BE2C (cell line): ENCODE measurements at places on chromosomes 6 and 20.
A peak's percentile ranks its signal among the peaks of the same experiment; 100 is the strongest.

DNA sequence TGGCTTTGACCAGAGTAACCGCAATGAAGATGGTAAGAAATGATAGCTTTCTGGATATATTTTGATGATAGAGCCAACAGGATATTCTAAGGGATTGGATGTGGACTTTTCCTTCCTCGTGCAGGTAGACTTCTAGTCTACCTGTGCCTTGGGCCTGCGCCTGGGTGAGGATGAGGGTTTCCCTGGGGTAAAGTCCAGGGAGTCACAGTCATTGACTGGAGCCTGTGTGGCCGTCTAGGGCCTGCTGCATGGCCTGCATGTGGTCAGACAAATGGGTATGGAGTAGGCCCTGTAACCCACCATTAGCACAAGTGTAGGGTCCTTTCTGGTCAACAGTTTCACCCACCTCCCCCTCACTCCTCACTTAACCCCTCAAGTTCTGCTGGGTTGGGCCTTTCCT is 12.7 kb upstream of the CHMP4B start:
- no peak for DNase-seq

DNA sequence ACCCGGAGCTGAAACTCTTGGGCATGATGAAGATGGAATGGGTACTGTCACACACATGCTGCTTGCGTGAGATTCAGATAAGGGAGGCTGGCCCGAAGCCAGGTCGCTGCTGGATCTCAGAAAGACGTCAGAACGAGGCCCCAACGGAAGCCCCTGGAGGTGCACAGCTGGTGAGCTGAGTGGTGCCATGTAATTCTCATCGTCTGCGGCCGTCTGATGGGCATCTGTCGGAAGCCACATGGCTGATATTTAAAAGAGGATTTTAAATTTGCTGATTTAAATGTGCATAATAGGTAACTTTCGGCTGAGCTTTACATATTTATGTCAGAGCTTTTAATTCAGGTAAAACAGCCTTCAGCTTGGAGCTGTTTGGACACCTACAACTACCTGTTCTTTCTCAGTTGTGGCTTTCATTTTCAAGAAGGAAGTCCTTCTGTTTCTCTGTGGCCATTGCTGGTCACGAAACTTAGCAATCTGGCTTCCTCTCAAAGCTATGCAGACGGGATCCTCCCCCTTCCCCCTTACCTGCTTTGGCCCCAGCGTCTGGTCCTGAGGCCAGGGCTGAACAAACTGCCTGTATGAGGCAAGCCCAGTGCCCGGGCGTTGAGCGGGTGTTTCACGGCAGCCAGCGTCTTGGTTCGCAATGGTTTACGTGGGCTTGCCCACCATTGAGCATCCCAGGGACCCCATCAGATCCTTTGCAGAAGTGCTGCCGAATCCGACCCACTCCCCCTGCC is 9.2 kb downstream of the SLCO4A1 start:
- peak; percentile 94 for DNase-seq

GRCh38 chr6:149942461-149942829 is 631 bp downstream of the ULBP2 start:
- no peak for DNase-seq

DNA sequence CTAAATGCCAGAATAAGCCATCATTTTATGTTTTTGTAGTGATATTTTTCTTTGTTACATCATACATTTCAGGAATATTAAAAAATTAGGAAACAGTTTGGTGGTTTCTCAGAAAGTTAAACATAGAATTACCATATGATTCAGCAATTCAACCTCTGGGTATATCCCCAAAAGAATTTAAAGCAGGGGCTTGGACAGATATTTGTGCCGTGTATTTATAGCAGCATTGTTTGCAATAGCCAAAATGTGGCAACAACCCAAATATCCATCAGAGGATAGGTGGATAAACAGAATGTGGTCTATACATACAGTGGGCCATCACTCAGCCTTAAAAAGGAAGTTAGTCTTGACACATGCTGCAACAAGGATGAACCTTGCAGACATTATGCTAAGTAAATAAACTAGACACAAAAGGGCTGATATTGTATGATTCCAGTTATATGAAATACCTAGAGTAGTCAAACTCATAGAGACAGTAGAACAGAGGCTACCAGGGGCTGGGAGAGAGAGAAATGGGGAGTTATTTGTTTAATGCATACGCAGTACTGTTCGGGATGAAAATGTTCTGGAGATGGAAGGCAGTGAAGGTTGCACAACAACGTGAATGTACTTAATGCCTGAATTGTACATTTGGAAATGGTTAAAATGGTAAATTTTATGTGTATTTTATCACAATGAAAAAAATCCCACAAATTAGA is 18.9 kb upstream of the TRAF3IP2 start:
- DNase-seq = no peak

DNA sequence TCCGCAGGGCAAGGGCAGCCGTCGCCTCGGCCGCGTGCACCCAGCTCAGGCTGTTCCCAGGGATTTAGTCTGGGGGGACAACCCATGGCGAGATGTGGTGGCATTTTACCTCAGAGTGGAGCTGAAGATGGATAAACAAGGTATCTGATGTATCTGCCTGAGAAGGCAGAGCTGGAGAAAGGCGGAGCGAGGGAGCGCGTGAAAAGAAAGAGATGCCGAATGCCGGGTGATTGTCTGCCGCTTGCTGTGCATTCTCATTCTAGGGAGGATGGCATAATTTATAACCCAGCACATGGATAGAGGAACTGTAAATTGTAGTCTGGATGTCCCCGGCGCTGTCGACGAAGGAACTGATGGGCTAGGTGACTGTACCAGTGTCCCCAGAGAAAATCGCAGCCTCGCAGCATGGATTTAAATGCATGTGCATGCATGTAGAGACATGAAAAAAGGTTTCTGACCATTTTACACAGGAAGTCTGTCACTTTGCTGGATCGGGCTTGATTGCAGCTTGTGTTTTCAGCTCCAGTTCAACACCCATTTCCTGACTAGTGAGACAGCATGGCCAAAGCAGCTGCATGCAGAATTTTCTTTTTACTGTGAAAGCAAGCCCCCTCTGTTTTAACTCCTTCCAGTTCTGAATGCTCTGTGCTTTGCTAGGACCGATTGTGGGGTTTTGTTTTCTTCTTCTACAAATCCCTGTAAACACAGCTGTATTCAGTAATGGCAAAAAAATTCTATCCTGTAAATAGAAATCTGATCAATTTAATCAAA is 149.7 kb downstream of the PRL start:
- DNase-seq = peak; percentile 38

DNA sequence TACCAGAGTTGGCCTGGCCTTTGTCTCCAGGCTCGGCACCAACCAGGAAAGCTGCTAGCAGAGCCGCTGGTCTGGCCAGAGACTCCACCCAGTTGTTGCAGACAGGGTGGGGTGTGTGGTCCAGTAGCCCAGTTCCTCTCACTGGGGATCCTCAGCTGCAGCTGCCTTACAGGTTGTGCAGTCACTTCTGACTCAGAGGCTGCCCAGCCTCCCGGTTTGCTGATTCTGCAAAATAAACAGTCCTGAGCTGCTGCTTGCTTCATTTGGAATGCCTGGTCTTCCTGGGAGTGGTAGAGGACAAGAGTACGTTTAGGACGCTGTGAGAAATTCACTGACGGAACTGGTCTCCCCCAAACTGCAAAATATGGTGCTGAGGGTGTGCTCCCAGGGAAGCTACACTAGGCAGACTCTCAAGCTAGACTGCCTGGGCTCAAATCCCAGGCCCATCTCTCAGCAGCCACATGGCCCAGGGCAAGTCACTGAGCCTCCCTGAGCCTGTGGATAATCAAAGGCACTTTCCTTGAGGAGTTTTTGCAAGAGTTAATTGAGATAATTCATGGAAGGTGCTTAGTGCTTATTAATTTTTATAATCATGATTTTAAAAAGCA is 246.1 kb downstream of the TFAP2C start:
- no peak for DNase-seq

- DNase-seq = peak; percentile 39
Measured at GRCh38 chr20:19975901-19976300, 41.3 kb upstream of the NAA20 start.

- DNase-seq = no peak
Measured at GRCh38 chr6:52588710-52589091, 11.8 kb upstream of the TRAM2 start.

GRCh38 chr6:29755295-29755871 is 32.1 kb downstream of the HLA-F start:
- DNase-seq = no peak

- DNase-seq = peak; percentile 60
Measured at GRCh38 chr6:92376691-92377090, 1042.7 kb downstream of the EPHA7 start.
